ENCODE measurements at places on chromosomes 1 and 21.

DNA sequence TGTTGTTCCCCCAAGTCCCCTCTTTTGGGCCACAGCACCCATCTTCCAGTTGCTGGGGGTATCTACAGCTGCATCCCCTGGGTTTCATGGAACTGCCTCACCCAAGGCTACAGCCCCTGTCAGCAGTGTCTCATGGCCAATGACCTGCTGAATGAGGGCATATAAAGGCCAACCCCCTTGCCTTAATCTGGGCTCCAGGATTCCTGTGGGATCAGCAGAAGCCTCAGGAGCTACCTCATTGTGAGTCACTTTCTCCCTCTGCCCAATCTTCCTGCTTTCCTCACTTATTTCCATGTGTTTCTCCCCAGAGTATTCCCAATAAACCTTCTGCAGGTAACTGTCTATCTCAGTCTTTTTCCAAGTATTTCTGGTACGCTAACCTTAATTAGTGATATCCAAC lies 37.3 kb upstream of the SYT14 start:
- no peak for DNase-seq

- DNase-seq, result no peak
These were observed 115.5 kb downstream of the ACBD6 start for GRCh38 chr1:180386745-180387367.

GRCh38 chr1:60571811-60572210 lies 498.2 kb upstream of the C1orf87 start:
- DNase-seq, result no peak

DNA sequence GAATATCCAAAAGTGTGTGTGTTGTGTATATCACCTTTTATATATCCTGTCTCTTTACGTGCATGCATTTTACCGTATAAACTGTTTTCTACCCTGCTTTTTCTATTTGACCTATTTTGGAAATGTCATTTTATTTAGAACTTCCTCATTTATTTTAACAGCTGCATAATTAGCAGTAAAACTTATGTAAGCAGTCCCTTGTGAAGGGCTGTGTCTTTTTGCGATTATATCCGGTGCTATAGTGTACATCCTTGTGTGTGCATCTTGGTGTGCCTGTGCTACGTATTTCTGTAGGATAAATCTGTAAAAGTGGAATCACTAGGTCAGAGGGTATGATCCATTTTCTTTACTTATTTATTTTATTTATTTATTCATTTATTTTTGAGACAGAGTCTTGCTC lies 7.2 kb downstream of the LGALS8 start:
- DNase-seq, result no peak

GRCh38 chr1:173411835-173412742 lies 65.0 kb upstream of the PRDX6 start:
- DNase-seq, result no peak

GRCh38 chr1:102174259-102174863 lies 177.6 kb upstream of the OLFM3 start:
- DNase-seq, result no peak

- no peak for DNase-seq
These were observed 58.2 kb upstream of the ADAR start for GRCh38 chr1:154666051-154666790.

GRCh38 chr21:42574234-42575027 lies 60.8 kb downstream of the SLC37A1 start:
- no peak for DNase-seq
